ENCODE measurements at places on chromosomes 12 and 14. TPM values are rescaled to one million over a fixed set of nuclear protein-coding genes. Genes with fewer than 3 reads are reported as not detected.

Gene GLIPR1L1
- not detected for total RNA-seq

Gene OR6C2
- total RNA-seq: not detected

Gene TSPAN31
- 25.4 TPM for total RNA-seq

Gene CCDC197
- total RNA-seq: not detected

Gene BMAL2
- total RNA-seq: 58.0 TPM

Gene KLHDC1
- total RNA-seq: 2.0 TPM

Gene SART3
- 87.3 TPM for total RNA-seq

Gene FSCB
- total RNA-seq: not detected

Gene HOXC10
- not detected for total RNA-seq

Gene CINP
- total RNA-seq: 27.4 TPM

Gene RASSF9
- not detected for total RNA-seq

Gene CLEC2D
- total RNA-seq: 407 TPM

Gene FAM186B
- 0.29 TPM for total RNA-seq

Gene ANKS1B
- total RNA-seq: 0.46 TPM
